ENCODE measurements at places on chromosomes 12 and 14.

GRCh38 chr12:105343836-105344235 lies 13.3 kb downstream of the C12orf75 start:
- no peak for DNase-seq

GRCh38 chr12:124543590-124544310 lies 23.7 kb downstream of the NCOR2 start:
- peak; percentile 76 for DNase-seq

- no peak for DNase-seq
Measured at GRCh38 chr14:89146274-89146673, 270.8 kb downstream of the FOXN3 start.

DNA sequence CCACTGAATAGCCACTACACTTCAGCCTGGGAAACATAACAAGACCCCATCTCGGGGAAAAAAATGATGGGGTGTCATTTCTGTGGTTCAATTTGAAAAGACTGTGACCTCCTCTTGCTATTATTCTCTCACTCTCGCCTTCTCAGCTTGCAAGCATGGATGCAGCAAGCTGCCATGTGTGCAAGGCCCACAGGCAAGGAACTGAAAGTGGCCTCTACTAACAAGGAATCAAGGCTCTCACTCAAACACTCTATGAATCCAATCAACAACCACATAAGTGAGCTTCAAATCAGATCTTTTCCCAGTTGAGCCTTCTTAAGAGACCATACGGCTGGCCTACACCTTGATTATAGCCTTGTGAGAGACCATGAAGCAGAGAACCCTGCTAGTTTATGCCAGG lies 17.9 kb upstream of the DHRS7 start:
- no peak for DNase-seq

DNA sequence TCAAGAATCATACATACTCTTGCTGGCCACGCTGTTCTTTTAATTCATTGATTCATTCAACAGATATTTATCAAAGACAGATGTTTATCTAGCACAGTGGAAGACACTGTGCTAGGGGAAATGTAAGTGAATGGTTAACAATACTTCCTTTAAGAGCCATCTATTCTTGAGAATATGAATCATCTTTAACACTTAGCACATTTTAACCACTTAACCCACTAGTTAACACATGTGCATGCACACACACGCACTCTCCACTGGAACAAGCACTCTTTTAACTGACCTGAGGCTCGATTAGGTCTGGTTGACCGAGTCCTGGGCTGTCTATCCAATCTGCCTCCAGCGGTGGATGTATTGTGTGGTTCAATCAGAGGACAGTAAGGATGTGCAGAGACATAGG lies 34.6 kb downstream of the LMNTD1 start:
- DNase-seq: no peak

DNA sequence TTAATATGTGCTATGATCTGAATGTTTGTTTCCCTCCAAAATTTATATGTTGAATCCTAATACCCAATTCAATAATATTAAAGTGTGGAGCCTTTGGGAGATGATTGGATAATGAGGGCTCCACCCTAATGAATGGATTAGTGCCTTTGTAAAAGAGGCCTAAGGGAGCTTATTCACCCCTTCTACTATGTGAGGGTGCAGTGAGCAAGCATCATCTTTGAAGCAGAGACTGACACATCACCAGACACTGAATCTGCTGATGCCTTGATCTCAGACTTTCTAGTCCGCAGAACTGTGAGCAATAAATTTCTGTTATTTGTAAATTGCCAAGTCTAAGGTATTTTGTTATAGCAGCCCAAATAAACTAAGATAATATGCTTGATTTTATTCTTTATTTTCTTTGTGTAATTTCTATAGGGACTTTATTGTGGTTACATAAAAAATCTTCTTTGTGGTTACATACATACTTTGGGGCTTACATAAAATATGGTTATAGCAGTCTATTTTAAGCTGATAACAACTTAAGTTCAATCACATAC lies 131.1 kb upstream of the SLC38A2 start:
- DNase-seq: no peak

Data from mesenchymal stem cell (in vitro differentiated cells and primary cell).